ENCODE measurements at places on chromosomes 7 and 10. TPM values are rescaled to one million over a fixed set of nuclear protein-coding genes. Genes with fewer than 3 reads are reported as not detected.

DNA sequence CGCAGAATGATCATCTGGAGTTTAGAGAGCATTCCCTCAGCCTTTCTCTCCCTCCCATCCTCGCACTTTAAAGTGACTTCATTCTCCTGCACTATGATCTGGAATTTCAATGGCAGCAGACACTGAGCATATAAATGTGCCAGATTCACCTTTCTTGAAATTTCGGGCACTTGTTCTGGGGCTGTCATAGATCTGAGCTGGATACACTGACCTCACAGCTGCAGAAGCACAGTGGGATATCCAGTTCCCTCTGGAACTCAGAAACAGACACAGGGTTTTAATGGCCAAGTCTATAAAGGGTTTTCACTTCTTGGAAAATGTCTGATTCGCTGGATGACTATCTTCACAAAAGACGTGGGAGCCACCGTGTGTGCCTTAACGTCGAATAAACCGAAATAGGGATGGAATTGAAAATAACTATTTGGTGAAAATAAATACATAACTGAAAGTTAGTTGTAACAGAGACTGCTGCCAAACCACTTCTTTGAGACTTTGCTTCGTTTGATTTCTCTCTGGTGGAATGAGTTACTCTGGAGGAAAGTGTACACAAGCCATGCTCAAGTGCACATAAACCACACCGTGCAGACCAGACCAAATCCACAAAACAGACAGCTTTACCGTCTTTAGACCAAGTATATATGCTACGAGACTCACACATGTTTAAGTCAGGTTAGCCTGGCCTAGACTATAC lies 126.1 kb downstream of the SVIL start:
- H3K4me3 ChIP-seq: no peak overlapping the region
- H3K27ac ChIP-seq: peak overlapping the region; percentile 8
- DNase-seq: no peak
- peaks cover 32% of the 10 kb centered on the region for H3K36me3 ChIP-seq
- H3K27me3 ChIP-seq: no peaks in the 10 kb centered on the region
- H3K4me1 ChIP-seq: peaks cover 37% of the 10 kb centered on the region

- no peak for DNase-seq
- no peaks in the 10 kb centered on the region for H3K27me3 ChIP-seq
- no peak overlapping the region for H3K27ac ChIP-seq
- H3K36me3 ChIP-seq: no peaks in the 10 kb centered on the region
Observed at GRCh38 chr10:123303581-123304337, 149.6 kb downstream of the BUB3 start.

GRCh38 chr10:95469251-95469650 lies 91.9 kb downstream of the SORBS1 start:
- no peak for DNase-seq
- no peaks in the 10 kb centered on the region for H3K36me3 ChIP-seq
- H3K27me3 ChIP-seq: no peaks in the 10 kb centered on the region
- peaks cover 94% of the 10 kb centered on the region for H3K4me1 ChIP-seq

DNA sequence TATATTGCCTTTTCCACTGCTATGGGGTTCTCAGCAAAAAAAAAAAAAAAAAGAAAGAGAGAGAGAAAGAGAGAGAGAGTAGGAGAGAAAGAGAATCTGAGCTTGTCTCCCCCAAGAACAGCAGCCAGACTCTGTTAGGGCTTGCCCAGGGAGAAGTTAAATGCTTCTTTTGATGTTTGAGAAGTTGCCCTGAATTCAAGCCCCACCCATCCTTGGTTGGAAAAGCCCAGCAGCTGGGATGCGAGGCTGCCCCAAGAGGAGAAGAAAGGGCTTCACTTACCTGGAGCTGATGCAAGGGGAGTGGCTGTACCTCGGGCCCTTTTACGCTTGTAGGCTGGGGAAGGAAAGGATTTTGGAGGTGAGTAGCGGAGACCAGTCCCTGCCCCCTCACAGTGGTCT lies 20.9 kb upstream of the MGMT start:
- H3K4me3 ChIP-seq: no peak overlapping the region
- H3K27ac ChIP-seq: no peak overlapping the region
- no peaks in the 10 kb centered on the region for H3K4me1 ChIP-seq
- DNase-seq: no peak
- H3K27me3 ChIP-seq: no peaks in the 10 kb centered on the region

- no peak overlapping the region for H3K27ac ChIP-seq
- no peaks in the 10 kb centered on the region for H3K4me1 ChIP-seq
- H3K36me3 ChIP-seq: no peaks in the 10 kb centered on the region
- no peak overlapping the region for H3K4me3 ChIP-seq
- no peak for DNase-seq
- H3K27me3 ChIP-seq: no peaks in the 10 kb centered on the region
Observed at GRCh38 chr10:49549640-49550346, 10.9 kb upstream of the ERCC6 start.

CREB5 gene
- 9.8 TPM for total RNA-seq

GRCh38 chr7:47326220-47326619 lies 255.7 kb downstream of the TNS3 start:
- peak overlapping the region; percentile 65 for H3K4me3 ChIP-seq
- H3K4me1 ChIP-seq: peaks cover 87% of the 10 kb centered on the region
- H3K27me3 ChIP-seq: no peaks in the 10 kb centered on the region
- H3K27ac ChIP-seq: peak overlapping the region; percentile 98

- no peak overlapping the region for H3K27ac ChIP-seq
- DNase-seq: no peak
- H3K36me3 ChIP-seq: no peaks in the 10 kb centered on the region
- H3K27me3 ChIP-seq: no peaks in the 10 kb centered on the region
- no peak overlapping the region for H3K4me3 ChIP-seq
Observed at GRCh38 chr10:36872702-36873393, 252.6 kb upstream of the ANKRD30A start.

GRCh38 chr7:106175507-106175906 lies 63.4 kb upstream of the SYPL1 start:
- DNase-seq: no peak
- no peaks in the 10 kb centered on the region for H3K27me3 ChIP-seq
- no peak overlapping the region for H3K4me3 ChIP-seq
- H3K36me3 ChIP-seq: no peaks in the 10 kb centered on the region
- peaks cover 41% of the 10 kb centered on the region for H3K4me1 ChIP-seq

DNA sequence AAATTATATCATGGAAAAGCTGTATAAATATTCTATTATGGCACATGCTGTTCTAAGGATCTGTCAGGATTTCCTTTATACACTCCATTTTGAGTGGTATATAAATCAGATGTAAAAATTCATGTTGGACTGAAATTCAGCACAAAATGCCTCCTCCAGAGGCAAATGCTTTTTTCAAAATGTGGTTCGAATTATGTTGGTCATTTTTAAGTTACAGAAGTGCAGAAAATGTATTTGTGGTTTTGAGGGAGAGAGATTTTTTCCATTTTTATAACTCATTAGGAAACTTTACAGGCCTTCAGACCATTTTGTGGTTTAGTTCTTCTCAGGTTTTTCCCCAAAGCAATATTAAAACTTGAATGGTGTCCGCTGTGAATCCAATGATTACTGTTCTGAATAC lies 2.9 kb downstream of the PPP1R3A start:
- peak overlapping the region; percentile 37 for H3K27ac ChIP-seq
- DNase-seq: no peak
- peaks cover 6% of the 10 kb centered on the region for H3K4me1 ChIP-seq
- H3K4me3 ChIP-seq: peak overlapping the region; percentile 64
- no peaks in the 10 kb centered on the region for H3K27me3 ChIP-seq
- H3K36me3 ChIP-seq: no peaks in the 10 kb centered on the region
